Lung (tissue), 17 donors: ENCODE measurements at places on chromosomes 11 and 22. TPM values are rescaled to one million over a fixed set of nuclear protein-coding genes. Genes with fewer than 3 reads are reported as not detected.

TRIM51 gene
- not detected for polyA plus RNA-seq

OR5B21 gene
- not detected for polyA plus RNA-seq

DNA sequence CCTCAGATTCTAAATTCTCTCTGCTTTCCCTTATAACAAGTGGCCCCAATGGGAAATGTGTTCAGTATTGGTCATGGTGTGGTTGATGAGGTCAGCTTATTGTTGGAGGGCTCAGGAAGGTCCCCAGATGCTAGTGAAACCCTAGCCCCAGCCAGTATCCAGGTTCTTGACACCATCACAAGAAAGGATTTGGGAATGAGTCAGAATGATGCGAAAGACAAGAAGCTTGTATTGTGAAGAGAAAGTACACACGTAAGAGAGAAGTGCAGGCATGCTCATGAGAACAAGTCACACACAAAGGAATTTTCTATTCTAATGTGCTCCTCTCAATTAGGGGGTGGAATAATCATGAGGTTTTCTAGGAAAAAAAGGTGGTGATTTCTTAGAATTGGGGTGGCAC, 34.9 kb upstream of the TRPC6 start:
- DNase-seq, result no peak
- no peaks in the 10 kb centered on the region for H3K4me1 ChIP-seq
- no peak overlapping the region for H3K4me3 ChIP-seq
- no peaks in the 10 kb centered on the region for H3K36me3 ChIP-seq
- no peak overlapping the region for H3K27ac ChIP-seq

GRCh38 chr11:100855466-100856067, 168.5 kb downstream of the ARHGAP42 start:
- no peak overlapping the region for H3K27ac ChIP-seq
- H3K4me3 ChIP-seq, result no peak overlapping the region
- peak; percentile 83 for DNase-seq

- H3K27me3 ChIP-seq, result no peaks in the 10 kb centered on the region
- DNase-seq, result no peak
- no peaks in the 10 kb centered on the region for H3K36me3 ChIP-seq
- no peak overlapping the region for H3K27ac ChIP-seq
These were observed 22.6 kb upstream of the HIPK3 start for GRCh38 chr11:33234397-33235190.

- peak within 1 kb of the TSS; percentile 99 for H3K4me3 ChIP-seq
- no peaks in the 10 kb centered on the region for H3K27me3 ChIP-seq
- H3K36me3 ChIP-seq, result no peaks in the 10 kb centered on the region
- peaks cover 25% of the 10 kb centered on the region for H3K4me1 ChIP-seq
- H3K27ac ChIP-seq, result peak within 1 kb of the TSS; percentile 90
- DNase-seq, result peak; percentile 93
These were observed at the start of gene TBCEL for GRCh38 chr11:121023848-121024751. TBCEL (plus strand) TSS chr11:121024102; CDS start chr11:121045691, 21,589 bp downstream.

- no peaks in the 10 kb centered on the region for H3K27me3 ChIP-seq
- no peak overlapping the region for H3K4me3 ChIP-seq
- peaks cover 2% of the 10 kb centered on the region for H3K36me3 ChIP-seq
- no peak for DNase-seq
These were observed 51.2 kb downstream of the CSTF3 start for GRCh38 chr11:33110083-33110482.

MIOX gene
- not detected for polyA plus RNA-seq

- H3K4me3 ChIP-seq, result no peak overlapping the region
- H3K27ac ChIP-seq, result no peak overlapping the region
- H3K27me3 ChIP-seq, result no peaks in the 10 kb centered on the region
- DNase-seq, result no peak
- no peaks in the 10 kb centered on the region for H3K4me1 ChIP-seq
These were observed 24.8 kb upstream of the NRIP3 start for GRCh38 chr11:9028581-9028980.

DNA sequence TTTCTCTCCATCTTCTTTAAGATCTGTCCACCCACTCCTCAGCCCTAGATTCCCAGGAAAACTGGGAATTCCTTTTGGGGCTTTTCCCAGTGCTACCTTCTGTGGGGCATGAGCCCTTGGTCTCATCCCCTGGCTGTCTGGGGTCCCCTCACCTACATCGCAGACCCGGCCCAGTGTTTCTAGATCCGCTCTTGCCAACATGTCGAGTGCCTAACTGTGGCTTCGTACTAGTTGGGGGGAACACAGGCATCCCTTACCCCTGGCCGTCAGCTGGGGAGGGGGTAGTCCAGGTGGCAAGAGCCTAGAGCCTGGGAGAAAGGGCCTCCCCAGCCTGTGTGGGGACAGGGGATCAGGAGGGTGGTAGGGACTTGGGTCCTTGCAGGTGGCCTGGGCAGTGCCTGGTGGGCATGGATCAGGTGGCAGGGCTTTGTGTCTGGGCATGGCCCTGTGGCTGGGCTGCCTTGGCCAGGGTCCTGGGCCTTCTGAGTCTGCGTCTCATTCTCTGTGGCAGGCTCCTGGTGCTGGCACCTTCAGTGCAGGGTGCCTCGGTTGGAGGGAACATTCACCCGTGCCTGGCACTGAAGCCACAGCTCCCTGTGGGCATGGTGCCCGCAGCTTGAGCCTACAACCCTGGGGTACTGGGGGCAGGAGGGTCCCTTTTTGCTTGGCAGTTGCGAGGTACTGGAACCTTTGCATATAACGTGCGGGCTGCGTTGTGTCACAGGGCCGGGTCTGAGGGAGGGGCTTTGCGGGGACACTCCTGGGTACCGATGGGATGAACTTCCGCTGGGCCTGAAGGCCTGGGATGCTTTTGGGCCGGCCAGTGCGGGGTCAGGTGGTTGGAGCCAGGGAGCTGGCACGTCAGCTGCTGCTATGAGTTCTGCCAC, 4.1 kb downstream of the KCNQ1 start:
- H3K4me3 ChIP-seq, result no peak overlapping the region
- H3K27ac ChIP-seq, result no peak overlapping the region
- DNase-seq, result no peak

GRCh38 chr11:26607725-26608506, 35.9 kb upstream of the MUC15 start:
- no peak overlapping the region for H3K4me3 ChIP-seq
- H3K4me1 ChIP-seq, result no peaks in the 10 kb centered on the region
- H3K27ac ChIP-seq, result no peak overlapping the region
- DNase-seq, result no peak
- H3K36me3 ChIP-seq, result no peaks in the 10 kb centered on the region

- no peak overlapping the region for H3K27ac ChIP-seq
- DNase-seq, result no peak
- no peaks in the 10 kb centered on the region for H3K4me1 ChIP-seq
- no peaks in the 10 kb centered on the region for H3K27me3 ChIP-seq
- H3K36me3 ChIP-seq, result no peaks in the 10 kb centered on the region
These were observed 221.2 kb downstream of the SBF2 start for GRCh38 chr11:10072841-10073240.

GRCh38 chr11:113313601-113314000, 782 bp upstream of the TTC12 start:
- H3K4me1 ChIP-seq, result no peaks in the 10 kb centered on the region
- H3K4me3 ChIP-seq, result no peak overlapping the region
- peaks cover 8% of the 10 kb centered on the region for H3K36me3 ChIP-seq
- DNase-seq, result no peak
- H3K27me3 ChIP-seq, result no peaks in the 10 kb centered on the region

DNA sequence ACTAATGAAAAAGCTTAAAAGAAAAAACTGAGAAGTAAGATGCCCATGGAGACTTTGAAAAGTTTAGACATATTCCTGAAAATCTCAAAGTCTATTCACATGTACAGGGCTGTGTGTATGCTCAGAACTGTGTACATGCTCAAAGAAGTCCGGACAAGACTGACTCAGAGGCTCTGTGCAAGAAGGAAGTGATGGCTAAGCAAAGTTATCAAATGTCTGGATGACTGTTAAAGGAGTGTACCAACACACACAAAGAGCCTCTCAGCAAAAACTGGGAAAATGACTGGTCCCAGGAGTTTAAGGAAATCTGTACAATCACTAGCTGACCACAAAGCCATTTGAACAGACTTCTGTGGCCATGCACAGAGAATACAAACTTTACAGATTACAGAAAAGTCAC, 33.1 kb upstream of the ARHGAP32 start:
- H3K36me3 ChIP-seq, result no peaks in the 10 kb centered on the region
- H3K27ac ChIP-seq, result no peak overlapping the region
- no peaks in the 10 kb centered on the region for H3K27me3 ChIP-seq
- no peak for DNase-seq
- peaks cover 11% of the 10 kb centered on the region for H3K4me1 ChIP-seq
- H3K4me3 ChIP-seq, result no peak overlapping the region

TSGA10IP gene
- polyA plus RNA-seq, result 0.07 TPM

DNA sequence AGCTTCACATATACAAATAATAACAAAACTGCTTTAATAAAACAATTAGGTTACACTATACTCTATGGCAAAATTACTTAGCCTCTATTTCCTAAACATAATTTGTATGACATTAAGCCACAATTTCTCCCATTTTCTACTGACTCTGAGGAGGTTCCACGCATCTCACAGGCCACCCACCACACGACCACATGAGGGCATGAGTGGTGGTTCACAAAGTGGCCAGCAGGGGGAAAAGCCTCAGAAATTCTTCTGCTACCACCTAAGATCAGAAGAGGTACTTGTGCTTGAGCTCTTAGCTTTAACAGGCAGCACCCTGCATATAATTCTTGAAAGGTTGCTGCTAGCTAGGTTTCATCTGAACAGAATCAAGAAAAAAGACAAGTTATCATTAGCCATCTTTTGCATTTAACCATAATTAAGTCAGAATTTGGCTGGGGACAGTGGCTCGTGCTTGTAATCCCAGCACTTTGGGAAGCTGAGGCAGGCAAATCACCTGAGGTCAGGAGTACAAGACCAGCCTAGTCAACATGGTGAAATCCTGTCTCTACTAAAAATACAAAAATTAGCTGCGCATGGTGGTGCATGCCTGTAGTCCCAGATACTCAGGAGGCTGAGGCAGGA, 7.7 kb downstream of the LPXN start:
- H3K27me3 ChIP-seq, result no peaks in the 10 kb centered on the region
- DNase-seq, result peak; percentile 66
- no peaks in the 10 kb centered on the region for H3K4me1 ChIP-seq
- peaks cover 3% of the 10 kb centered on the region for H3K36me3 ChIP-seq

DNA sequence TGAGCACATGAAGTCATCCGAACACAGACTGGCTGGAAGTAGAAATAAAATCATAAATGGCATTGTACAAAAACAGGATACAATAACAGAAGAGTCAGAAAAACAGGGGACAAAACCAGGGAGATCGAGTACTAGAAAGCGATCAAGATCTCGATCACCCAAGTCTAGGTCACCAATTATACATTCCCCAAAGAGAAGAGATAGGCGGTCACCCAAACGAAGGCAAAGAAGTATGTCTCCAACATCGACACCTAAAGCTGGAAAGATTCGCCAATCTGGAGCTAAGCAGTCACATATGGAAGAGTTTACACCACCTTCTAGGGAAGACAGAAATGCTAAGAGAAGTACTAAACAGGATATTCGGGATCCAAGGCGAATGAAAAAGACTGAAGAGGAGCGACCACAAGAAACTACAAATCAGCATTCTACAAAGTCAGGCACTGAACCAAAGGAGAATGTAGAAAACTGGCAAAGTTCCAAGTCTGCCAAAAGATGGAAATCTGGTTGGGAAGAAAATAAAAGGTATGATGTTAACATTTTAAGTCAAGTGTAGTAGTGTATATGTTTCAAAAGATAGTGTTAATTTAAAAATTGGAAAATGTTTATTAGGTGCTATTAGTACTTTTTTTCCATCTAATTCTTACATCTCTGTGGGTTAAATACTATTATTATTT, 9.4 kb downstream of the PCF11 start:
- no peak for DNase-seq
- no peak overlapping the region for H3K4me3 ChIP-seq
- H3K4me1 ChIP-seq, result peaks cover 17% of the 10 kb centered on the region
- no peaks in the 10 kb centered on the region for H3K27me3 ChIP-seq
- H3K27ac ChIP-seq, result no peak overlapping the region

DNA sequence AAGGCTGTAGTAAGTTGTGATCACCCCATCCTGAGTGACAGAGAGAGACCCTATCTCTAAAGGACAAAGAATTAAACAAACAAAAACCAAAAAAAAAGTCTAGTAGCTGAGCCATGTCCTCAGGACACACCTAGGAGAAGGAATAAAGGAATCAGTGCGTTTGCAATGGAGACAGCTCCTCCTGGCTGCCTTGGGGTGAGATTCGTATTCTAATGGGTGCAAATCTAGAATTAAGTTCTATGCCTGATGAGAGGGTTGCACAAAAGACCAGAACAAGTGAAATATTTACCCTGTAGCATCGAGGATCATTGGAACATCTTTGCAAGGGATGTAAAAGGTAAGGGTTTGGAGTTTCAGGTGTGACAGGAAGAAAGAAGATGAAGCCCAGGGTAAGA, 70.3 kb upstream of the BMAL1 start:
- DNase-seq, result peak; percentile 11
- no peak overlapping the region for H3K4me3 ChIP-seq
- peaks cover 5% of the 10 kb centered on the region for H3K4me1 ChIP-seq
- H3K27ac ChIP-seq, result no peak overlapping the region
- no peaks in the 10 kb centered on the region for H3K27me3 ChIP-seq

SCGB1D2 gene
- polyA plus RNA-seq, result not detected
